ENCODE measurements at places on chromosomes 11 and 22.

GRCh38 chr11:7575841-7576725 is 62.3 kb downstream of the PPFIBP2 start:
- no peak for DNase-seq

DNA sequence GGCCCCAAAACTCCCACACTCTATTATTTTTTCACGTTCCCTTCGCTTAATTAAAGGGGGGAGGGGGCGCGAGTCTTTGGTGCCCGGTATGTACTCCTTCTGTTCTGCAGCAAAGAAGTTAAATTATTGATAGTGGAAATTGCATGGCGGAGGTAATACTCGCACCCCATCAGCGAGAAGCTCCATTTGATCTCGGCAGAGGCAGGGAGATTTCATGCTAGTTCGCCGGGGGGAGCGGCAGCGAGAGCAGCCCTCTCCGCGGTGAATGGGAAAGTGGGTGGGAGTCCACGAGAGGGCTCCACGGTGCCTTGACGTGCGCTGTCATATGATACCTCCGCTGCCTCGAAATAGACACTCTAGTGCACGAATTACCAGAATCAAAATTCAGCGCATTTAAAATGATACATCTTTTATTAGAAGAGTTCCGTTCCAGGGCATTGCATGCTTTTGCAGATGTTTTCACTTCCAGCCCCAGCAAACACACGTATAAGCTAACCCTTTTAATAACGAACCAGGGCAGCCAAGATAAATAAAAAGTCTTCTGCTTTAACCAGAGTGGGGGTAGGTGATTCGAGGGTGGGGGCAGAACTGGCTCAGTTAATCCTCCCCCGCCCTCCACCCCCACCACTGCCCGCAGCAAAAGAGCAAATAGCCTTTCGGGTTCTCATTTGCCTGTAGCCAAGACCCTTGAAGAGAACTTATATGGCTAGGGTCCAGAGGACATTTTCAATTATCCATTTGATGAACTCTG is 1.3 kb upstream of the BDNF start:
- no peak for DNase-seq

DNA sequence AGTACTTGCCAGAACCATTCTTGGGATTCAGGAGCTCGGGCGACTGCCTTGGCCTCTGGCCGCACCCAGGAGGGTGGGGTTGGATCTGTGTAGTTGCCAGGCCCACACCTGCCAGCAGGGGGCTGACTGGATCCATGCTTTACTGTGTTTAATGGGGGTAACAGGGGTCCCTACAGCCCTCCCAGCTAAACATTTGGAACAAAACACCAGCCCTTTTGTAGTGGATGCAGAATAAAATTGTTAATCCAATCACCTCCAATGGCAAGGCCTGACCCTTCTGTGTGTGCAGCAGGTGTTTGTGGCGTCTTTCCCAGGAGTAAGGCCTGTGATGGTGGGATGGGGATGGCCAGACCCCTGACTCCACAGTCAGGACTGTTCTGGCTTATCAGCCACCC is 22.5 kb downstream of the SUN2 start:
- DNase-seq, result no peak

- DNase-seq, result no peak
These were observed 75.4 kb upstream of the KCNQ1OT1 start for GRCh38 chr11:2775083-2775625.

- DNase-seq, result peak; percentile 57
These were observed 51.6 kb downstream of the ETS1 start for GRCh38 chr11:128535468-128536457.

- no peak for DNase-seq
These were observed 18.7 kb downstream of the CRELD2 start for GRCh38 chr22:49936973-49937757.

- no peak for DNase-seq
These were observed 72.5 kb upstream of the SHISAL1 start for GRCh38 chr22:44385296-44385610.

DNA sequence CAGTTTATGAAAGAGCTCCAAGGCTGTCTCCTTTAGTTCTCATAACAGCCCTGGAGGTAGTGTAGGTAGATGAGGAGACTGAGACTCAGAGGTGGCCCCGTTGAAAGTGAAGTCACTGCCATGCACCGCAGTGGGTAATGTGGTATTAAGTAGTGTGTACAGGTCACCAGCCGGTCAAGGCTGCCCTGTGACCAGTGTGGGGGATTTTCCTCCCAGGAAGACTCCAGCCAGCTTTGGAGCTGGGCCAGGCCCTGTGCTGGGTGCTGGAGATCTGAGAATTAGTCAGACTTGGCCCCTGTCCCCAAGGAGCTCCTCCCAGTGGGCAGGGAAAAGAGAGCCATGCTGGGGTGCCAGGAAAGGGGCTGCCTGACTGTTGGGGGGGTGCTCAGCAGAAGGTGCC is 5.3 kb downstream of the OMP start:
- no peak for DNase-seq

DNA sequence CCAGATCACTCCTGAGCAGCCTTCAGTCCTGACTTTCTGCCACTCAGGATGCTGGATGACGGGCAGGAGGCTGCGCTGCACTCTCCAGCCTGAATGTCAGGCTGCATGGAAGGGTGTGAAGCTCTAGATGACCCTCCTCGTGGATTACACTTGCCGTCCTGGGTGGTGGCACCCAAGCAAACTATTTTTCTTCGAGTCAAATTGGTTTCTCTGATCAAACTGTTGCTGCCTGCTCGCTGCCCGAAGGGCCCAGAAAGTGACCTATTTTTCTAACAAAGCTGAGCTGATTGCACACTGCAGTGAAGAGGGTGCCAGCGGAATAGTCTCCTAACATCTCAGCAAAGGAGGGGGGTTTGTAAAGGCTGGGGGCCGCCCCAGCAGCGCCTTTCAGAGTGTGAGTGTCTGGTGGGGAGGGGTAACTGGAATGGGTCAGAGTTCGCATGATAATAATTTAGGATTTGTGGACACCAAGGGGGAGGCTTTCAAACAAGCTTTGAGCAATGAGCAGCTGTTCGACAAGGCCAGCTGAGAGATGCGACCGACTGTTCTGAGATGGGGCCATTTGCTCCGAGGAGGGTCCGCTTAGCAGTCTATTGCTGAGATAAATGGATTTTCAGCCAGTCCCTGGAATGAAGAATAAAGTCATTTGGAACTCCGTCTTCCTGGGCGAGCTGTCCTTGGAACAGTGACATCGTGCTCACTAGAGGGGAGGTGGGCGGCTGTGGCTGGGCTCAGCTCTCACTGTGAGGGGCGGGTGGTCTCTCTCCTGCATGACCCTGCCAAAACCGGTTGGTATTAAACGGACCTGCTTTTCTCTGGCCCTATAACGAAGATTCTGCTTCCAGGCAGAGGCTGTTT is 537.6 kb downstream of the BRD1 start:
- DNase-seq, result no peak

DNA sequence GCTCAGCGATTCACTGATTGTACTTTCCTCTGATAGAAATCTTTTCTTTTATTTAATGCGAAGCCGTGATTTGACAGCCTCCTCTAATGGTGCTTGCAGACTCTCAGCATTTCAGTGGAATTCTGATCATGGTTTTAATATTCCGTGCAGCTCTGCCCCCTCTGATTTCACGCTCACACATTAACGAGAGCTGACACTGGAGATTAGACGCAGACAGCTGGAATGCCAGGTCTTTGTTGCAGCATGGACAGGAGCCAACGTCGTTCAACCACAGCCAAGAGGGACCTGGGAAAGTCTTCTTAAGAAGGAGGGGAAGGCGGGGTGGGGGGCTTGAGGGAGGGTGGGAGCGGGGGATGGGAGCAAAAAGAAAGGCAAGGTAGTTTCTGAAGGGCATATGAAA is 186.4 kb downstream of the BLID start:
- DNase-seq, result no peak

DNA sequence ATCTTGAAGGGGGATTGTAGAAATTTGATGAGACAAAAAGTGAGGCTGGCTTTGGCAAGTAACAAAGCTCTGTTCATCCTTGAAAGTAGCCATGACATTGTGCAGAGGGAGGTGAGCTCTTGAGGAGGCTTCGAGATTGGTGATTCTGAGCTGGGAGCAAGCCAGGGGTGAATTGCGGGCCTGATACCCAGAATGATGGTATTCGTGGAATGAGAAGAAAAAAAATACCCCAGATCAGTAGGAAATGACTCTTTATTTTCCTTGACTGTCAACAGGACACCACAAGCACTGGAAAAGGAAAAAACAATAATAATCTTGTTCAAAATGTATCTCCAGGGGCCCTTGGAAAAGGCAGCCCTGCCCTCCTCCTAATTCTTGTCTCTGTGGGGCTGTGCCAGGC is 62.7 kb downstream of the TSPAN18 start:
- DNase-seq, result no peak

DNA sequence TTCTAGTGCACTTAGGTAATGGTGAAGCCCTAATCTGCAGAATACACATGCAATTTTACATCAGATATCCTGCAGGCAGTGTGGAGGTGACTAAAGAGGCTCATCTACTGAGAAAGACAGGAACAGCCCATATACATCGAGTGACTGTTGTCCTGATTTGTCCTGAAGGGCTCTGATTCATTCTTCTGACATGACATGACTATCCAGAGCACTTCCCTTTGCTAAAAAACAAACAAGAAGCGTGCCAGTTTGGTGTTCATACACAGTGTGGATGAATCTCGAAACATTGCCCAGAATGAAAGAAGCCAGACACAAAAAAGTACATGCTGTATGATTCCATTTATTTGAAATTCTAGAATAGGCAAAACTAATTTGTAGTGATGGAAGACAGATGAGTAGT is 48.0 kb upstream of the AMPD3 start:
- DNase-seq, result peak; percentile 21

DNA sequence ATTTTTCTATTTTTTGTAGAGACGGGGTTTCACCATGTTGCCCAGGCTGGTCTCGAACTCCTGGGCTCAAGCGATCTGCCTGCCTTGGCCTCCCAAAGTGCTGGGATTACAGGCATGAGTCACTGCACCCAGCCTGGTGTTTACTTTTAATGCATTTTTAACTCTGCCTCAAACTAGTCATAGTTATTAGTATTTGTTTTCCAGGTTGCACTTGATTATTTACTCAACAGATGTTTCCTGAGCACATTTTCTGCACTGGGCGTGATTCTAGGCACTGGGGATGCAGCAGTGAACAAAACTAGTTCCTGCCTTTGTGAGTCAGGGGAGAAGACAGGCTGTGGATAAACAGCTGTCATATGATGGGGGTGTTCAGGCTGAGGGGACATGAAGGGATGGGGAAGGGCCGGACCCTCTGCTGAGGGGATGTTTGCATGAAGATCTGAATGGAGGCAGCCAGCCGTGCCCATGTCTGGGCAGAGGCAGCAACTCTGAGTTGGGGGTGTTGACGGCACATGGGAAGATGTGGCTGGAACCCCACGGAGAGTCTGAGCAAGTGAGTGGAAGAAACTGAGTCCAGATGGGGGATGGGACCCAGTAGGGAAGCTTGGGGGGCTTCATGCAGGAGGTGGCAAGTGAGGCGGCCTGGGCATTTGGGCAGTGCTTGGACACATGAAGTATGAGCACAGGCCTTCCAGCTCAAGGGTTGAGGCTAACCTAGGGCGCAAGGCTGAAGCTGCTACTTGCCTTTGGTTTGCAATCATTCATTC is 34.4 kb downstream of the MPPED1 start:
- peak; percentile 23 for DNase-seq

GRCh38 chr11:93528757-93529645 is 14.2 kb downstream of the SMCO4 start:
- no peak for DNase-seq

DNA sequence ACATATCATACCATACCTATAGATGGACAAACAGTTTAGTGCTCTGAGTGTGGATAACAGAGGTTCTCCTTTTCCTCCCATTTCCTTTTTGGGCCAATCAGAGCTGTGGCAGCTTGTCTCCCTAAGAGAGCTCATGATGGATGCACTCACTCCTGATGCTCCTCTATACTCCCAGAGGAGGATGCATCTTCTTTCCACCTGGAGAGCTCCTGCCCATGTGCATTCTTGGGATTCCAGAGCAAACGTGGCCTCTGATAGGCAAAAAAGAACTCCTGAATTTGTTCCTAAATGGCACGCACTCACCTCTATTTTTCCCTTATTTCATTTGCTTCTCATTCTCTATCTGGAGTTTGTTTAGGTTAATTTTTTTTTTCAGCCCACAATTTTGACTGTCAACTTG is 2.9 kb downstream of the MRGPRX3 start:
- no peak for DNase-seq

- DNase-seq, result no peak
These were observed 36.7 kb downstream of the NCAM1 start for GRCh38 chr11:112997857-112998466.

DNA sequence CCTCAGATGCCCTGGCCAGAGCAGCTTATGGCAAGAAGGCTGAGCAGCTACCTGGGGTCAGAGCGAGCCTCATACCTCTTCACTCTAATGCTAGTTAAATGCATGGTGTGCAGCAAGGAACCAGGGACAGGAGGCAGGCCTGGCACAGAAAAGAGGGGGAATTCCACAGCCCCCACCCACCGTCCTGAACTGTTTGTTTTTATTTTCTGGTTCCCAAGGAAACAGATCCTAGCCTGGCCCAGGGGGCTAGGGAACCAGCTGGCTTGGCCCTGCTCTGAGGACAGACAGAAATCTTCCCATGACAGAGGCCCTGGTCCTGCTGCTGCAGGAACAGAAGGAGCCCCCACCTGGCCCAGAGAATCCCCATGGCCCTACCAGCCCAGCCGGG is 40.4 kb downstream of the SLCO2B1 start:
- DNase-seq, result no peak

- no peak for DNase-seq
These were observed 131.7 kb downstream of the GRIK4 start for GRCh38 chr11:120643284-120643683.

- no peak for DNase-seq
These were observed 44.2 kb downstream of the SHANK2 start for GRCh38 chr11:71208011-71208774.

- DNase-seq, result no peak
These were observed 15.6 kb upstream of the VWCE start for GRCh38 chr11:61310749-61311148.

GRCh38 chr11:66278363-66279091 is 552 bp downstream of the CNIH2 start:
- DNase-seq, result no peak

DNA sequence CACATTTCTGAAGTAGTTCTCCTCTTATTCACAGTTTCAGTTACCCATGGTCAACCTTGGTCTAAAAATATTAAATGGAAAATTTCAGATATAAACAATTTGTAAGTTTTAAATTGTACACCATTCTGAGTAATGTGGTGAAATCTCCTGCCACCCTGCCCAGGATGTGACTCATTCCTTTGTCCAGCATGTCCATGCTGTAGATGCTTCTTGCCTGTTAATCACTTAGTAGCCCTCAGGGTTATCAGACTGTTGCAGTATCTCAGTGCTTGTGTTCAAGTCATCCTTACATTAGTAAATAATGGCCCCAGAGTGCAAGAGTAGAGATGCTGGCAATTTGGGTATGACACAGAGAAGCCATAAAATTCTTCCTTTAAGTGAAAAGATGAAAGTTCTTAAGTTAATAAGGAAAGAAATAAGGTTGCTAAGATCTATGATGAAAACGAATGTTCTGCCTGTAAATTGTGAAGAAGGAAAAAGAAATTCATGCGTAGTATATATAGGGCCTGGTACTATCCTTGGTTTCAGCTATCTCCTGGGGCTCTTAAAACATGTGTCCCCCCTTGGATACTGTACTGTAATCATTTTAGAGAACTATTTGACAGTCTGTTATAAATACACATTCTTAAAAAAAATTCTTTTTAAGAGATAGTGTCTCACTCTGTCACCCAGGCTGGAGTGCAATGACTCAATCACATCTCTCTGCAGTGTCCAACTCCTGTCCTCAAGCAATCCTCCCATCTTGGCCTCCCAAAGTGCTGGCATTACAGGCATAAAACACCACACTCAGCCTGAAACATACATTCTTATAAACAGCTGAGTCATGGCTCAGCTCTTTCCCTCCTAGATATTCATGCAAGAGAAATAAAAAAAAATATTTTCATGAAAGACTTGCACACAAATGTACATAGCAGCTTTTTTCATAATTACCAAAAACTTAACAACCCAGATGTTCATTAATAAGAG is 31.3 kb downstream of the MTNR1B start:
- no peak for DNase-seq

All from LNCaP clone FGC (cell line).